KBM-7 (cell line): ENCODE measurements at places on chromosomes 7 and 10.

DNA sequence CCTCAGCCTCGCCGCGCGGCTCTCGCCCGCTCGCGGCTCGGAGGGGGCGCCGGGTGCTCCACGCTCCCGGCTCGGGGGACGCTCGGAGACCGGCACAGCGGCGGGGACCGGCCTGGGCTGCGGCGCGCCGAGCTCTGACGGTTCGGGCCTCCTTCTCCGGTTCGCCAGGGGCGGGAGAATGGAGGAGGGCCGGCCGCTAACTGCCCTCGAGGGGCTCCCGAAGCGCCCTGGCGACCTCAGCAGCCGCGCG, 232 bp upstream of the GRID1 start:
- no peak for DNase-seq

GRCh38 chr7:111205251-111205650, 114.3 kb downstream of the LRRN3 start:
- no peak for DNase-seq

- DNase-seq = no peak
These were observed 129.6 kb downstream of the ZWINT start for GRCh38 chr10:56231436-56231835.

DNA sequence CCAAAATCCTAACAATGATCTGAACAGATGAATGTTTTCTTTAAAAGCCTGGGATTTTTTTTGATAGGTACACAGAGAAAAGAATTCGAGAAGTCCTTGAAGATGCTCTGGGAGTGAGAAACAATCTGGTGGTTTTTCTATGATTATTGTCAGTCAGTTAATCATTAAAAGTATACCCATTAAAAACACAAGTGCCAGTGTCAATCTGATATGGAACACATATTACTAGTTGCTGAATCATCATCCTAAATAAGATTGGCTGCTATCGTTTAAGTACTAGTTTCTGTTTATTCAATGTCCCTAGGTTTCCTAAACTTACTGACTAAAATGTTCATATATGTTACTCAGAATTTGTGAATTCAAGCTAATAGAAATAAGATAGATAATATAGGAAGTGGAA, 16.1 kb downstream of the COL28A1 start:
- no peak for DNase-seq

DNA sequence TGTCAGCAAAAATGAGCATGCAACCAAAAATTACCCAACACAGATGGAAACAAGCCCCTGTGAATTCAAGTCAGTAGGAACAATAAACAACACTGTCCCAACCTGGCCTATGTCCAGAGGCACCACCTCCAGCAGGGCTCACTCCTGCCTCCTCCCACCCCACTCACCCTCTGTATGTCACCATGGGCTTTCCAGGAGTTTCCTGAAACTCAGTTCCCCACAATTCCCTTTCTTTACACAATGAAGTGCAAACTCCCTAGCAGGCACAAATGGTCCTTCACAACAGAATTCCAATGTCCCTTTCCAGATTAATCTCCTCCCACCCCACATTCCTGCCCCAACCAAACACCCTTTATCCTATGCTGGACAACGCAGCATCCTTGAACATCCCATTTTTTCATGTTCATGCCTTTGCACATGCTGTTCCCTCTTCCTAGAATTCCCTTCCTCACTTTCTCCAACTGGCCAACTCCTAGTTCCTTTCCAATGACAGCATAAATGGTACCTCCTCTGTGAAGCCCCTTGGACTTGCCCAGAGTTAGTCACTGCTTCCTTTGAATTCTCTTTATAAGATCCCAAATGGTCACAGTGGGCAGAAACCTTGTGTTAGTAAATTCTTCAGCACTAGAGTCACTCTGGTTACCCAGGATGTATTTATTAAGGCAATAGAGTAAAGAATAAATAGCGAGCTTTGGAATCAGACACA, 157.5 kb downstream of the SLIT1 start:
- DNase-seq = no peak

DNA sequence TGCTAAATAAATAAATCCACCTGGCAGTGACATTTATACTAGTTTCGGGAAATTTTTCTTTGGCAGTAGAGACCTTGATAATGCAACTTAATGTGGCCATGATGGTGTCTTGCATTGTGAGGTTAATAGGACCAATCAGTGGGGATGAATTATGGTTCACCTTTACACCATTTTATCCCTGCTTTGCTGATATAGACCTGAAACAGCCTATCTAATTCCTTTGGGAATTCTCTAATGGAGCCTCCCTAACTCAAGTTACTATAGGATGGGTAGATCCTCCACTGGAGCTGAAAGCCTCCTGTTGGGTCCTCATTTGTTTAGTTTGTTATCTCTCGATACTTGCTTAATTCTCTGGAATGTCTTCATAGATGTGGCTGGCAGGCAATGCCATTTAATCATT, 276.7 kb downstream of the CNTNAP2 start:
- DNase-seq = no peak

DNA sequence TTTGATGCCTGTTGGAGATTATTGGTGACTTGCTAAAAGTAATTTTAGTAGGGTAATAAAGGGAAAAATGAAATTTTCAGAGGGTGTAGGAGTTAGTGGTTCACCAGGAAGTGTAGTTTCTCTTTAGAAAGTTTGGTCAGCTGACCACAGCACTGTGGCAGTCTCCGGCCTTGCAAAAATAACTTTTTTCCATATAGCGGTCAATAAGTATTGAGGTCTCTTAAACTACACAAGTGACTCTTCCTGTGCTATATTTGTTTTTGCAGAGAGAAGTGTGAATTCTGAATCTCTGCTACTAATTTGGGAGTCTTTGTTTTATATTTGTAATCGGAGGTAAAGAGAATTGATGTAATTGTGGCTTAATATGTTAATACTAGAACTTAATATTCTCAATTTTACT, 24.3 kb downstream of the PTPN12 start:
- no peak for DNase-seq

DNA sequence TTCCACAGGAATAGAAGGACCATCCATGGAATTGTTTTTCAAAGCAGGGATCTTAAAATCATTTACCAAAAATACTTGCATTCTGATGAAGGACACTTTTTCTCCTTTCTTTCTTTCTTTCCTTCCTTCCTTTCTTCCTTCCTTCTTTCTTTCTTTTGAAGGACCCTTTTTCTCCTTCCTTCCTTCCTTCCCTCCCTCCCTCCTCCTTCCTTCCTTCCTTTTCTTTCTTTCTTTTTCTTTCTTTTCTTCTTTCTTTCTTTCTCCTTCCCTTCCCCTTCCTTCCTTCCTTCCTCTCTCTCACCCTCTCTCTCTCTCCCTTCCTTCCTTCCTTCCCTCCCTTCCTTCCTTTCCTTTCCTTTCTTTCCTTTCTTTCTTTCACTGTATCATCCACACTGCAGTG, 74.8 kb downstream of the PRKCQ start:
- DNase-seq = no peak

- no peak for DNase-seq
These were observed 40.4 kb downstream of the TAC1 start for GRCh38 chr7:97772045-97772901.

DNA sequence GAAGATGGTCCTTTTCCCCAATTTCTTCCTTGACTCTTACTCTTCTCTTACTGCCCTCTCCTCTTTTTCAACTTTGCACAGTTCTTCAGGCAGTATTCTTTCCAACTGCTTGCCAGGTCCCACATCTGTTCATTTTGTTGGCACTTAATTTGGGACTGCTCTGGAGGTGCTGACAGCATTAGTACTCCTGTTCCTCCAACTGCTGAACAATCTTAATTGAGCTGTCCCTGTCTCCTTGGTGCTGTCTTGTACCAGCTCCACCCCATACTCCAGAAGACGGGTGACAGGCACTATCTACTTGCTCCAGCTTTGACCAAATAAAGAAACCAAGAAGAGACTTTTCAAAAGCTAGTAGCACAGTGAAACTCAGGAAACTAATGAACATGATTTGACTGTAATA, 160.0 kb downstream of the PDE1C start:
- DNase-seq = no peak

DNA sequence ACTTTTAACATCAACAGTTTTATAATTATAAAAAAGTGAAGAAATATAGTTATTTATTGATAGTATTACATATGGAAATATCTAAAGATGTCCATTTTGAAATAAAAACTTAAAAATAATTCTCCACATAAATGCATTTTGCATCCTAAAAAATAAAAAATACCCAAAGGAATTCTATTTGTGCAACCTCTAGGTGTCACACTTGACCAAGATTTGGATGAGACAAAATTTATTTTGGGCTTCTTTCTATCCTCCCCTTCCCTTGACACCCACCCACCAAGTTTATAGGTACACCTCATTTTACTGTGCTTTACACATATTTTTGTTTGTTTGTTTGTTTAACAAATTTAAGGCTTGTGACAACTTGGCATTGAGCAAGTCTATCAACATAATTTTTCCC, 3.3 kb upstream of the THSD7A start:
- peak; percentile 20 for DNase-seq

- DNase-seq = no peak
These were observed 499.0 kb upstream of the KLF6 start for GRCh38 chr10:4283846-4284610.

GRCh38 chr10:54776622-54777021, 24.4 kb downstream of the PCDH15 start:
- no peak for DNase-seq

GRCh38 chr10:125158601-125159485, 1.5 kb downstream of the CTBP2 start:
- DNase-seq = peak; percentile 73

DNA sequence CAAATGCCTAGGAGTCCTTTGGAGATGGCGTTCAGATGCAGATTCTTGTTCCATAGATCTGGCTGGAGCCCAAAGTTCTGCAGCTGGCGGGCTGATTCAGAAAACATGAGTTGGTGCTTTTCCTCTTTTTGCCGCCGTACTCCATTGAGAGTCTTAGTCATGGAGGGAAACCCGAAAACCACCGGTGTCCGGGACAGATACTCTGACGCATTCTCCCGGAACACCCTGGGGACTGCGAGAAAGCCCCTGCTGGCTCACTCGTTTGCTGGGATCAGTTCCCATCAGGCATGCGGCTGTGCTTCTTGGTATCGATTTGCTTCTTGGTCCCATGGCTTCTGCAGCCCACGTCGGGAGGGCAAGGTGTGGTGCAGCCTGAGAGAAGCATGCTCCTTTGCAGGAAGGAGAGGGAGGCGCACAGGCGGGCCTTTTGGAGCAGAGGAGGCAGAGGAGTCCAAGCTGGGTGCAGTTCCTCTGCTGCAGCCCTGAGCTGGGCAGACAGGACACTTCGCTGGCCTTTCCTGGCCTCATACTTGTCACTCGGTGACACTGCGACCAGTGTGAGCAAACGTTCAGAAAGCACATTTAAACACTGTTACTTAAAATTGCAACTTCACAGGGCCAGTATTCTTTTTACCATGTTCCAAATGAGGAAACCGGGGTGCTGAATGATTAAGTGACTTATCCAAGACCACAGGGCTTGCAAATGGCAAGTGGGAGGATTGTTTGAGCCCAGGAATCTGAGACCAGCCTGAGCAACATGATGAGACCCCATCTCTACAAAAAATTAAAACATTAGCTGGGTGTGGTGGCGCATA, 30.6 kb upstream of the PFKFB3 start:
- DNase-seq = peak; percentile 82

DNA sequence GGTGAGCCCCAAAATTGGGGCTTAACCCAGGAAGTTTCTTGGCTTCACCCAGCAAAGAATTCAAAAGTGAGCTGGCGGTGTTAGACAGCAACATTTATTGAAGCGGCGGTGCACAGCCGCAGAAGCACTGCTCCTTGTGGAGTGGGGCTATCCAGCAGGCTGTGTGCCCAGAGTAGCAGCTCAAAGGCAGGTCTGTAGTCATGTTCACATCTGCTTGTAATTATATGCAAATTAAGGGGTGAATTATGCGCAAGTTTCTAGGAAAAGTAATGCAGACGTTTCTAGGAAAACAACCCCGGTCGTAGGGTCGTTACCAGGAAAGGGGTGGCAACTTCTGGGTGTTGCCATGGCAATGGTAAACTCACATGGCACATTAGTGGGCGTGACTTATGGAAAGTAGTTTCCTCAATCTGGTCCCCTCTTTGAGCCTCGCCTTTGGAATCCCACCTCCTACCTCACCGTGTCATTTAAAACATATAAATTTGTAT, 13.7 kb upstream of the KBTBD2 start:
- peak; percentile 98 for DNase-seq

DNA sequence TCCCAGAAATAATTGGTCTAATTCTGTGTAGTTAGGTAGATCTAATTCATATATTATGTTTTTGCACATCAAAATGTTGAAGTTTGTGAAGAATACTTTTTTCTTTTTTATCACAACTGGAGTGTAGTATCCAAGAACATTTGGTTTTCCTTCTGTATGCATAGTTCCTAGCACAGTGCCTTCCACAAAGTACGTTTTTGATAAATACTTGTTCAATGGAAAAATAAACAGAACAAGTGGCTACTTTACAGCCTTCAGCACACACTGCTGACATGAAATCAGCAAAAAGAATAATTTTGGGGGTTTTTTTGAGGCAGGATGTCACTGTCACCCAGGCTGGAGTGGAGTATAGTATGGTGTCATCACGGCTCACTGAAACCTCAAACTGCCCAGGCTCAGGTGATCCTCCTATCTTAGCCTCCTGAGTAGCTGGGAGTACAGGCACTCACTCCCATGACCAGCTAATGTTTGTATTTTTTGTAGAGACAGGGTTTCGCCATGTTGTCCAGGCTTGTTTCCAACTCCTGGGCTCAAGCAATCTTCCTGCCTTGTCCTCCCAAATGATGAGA, 27.9 kb downstream of the TARP start:
- no peak for DNase-seq

GRCh38 chr10:130743751-130744271, 567.7 kb downstream of the TCERG1L start:
- DNase-seq = no peak

DNA sequence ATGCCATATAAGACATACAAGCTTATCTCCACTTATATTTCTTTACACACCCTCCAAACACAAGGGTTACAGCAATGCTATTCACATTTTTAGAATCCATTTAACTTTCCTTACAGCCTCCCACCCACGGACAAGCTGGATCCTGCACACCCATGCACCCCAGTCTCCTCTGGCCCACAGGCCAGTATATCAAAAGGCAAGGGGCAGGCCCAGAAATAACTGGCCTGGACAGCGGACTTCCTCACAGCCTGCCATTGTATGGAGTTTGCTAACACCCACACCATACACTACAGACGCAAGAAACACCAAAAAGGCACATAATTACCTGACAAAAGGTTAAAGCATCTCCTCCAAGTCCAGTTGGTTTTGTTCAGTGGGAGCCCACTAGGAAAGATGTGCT, 12.0 kb downstream of the HOXA4 start:
- DNase-seq = no peak

- DNase-seq = peak; percentile 48
These were observed 14.5 kb upstream of the EGR2 start for GRCh38 chr10:62830679-62831078.

GRCh38 chr10:61028861-61029361, 84.9 kb upstream of the RHOBTB1 start:
- no peak for DNase-seq

- no peak for DNase-seq
These were observed 56.3 kb downstream of the SLC13A1 start for GRCh38 chr7:123143252-123144006.

GRCh38 chr10:115921795-115922194, 351.2 kb downstream of the GFRA1 start:
- no peak for DNase-seq

DNA sequence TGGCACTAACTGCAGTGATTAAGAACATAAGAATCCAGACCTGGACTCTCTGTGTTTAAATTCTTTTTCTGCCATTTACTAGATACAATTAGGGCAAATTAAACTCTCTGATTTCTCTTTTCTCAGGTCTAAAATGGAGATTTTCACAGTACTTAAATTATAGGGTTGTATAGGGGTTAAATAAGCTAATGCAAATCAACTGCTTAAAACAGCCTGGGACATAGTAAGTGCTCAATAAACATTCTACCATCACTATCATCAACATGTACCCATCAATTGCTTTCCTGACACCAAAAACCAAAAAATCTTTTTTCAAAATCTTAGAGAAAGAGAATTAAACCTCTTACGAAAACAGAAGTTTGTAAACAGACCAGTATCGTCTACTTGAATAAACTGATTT, 4.5 kb downstream of the ZNF800 start:
- no peak for DNase-seq
